NCI-H1092 treated with DMSO at 0.1 percent for 48 hours (cell line): ENCODE measurements at places on chromosomes 1 and 21.

DNA sequence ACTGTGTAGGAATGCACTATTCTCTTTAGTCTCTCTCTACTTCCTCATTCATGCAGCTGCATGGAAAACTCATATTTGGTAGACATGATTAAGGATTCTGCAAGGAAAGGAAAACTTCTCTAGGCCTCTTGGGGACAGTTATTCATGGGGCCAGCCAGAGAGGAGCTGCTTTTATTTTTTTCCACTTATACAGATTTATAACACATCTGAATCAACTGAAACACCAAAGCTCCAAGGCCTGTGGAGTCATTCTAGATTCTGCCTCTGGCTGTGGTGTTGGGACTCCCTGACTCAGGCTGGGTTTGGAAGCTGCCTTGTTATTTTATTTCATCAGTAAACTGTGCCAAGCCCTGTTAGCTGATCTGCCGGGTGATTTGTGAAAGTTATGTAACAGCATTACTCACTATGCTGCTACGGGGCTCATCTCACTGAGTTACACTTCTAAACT is 83.9 kb upstream of the EDEM3 start:
- no peak for DNase-seq

- DNase-seq, result no peak
Observed at GRCh38 chr1:6035719-6036118, 10.0 kb upstream of the KCNAB2 start.

DNA sequence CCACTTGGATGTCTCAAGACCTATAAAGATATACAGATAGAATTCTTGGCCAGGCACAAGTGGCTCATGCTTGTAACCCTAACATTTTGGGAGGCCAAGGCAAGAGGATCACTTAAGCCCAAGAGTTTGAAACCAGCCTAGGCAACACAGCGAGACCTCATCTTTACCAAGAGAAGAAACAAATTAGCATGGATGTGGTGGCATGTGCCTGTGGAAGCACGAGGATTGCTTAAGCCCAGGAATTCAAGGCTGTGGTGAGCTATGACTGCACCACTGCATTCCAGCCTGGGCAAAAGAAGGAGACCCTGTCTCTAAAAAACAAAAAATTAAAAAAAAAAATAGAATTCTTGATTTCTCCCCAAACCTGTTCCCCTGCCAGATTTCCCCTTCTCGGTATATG is 8.3 kb downstream of the ASAP3 start:
- no peak for DNase-seq

DNA sequence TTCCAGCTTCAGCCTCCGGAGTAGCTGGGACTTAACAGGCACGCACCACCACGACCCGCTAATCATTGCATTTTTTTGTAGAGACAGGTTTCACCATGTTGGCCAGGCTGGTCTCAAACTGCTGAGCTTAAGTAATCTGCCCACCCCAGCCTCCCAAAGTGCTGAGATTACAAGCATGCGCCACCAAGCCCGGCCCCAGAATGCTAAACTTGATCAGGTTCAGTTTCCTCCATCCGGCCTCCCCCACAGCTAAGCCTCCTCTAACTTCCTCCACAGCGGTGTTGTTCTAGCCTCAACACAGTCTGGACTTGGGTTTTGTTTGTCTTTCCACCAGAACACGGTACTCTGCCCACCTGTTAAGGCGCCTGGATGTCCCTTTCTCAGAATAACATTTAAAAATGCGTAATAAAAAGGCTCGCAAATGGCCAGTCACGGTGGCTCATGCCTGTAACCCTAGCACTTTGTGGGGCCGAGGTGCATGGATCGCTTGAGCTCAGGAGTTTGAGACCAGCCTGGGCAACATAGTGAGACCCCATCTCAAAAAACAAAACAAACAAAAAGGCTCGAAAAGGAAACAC is 2.4 kb downstream of the PARP1 start:
- no peak for DNase-seq

- DNase-seq, result no peak
Observed at GRCh38 chr1:97919585-97920261, 1.1 kb downstream of the DPYD start.

- DNase-seq, result no peak
Observed at GRCh38 chr1:192817246-192817645, 8.4 kb downstream of the RGS2 start.

DNA sequence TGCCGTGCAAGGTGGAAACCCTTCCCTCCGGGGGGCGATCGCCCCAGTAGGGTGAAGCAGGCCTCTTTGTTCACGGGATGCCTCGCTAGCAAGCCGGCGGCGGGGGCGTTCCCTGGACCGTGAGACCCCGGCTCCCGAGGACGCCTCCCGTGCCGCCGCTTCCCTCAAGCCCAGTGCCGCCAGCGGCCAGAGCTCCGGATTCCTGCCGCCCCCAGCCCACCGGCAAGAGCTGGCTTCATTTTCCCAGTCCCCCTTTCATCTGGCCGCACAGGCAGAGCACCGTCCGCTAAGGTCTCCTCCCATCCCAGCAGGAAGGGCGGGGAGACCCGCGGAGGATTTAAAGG is 16.3 kb downstream of the IER5 start:
- peak; percentile 75 for DNase-seq

DNA sequence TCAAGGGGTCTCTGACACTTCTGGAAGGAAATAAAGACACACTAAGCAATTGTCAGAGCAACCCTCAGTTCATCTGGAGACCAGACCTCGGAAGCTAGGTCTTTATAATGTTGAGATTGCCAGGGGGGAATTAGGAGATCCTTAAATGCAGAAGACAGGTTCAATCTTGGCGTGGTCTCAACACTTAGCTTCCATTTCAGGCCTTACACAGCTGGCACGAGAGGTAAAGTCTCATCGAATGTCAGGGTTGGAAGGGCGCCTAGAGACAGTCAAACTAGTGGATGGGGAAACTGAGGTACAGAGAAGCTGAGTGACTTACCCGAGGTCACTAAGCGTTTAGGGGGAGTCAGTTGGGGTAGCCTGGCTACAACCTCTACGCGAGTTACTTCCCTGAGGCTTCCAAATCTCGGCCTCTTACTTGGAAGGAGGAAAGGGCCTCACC is 562 bp upstream of the EPB41 start:
- no peak for DNase-seq

- no peak for DNase-seq
Observed at GRCh38 chr1:177287994-177288393, 117.2 kb downstream of the BRINP2 start.

- no peak for DNase-seq
Observed at GRCh38 chr1:162670928-162671663, 38.8 kb downstream of the DDR2 start.

GRCh38 chr1:31762726-31763670 is 1.1 kb downstream of the ADGRB2 start:
- peak; percentile 72 for DNase-seq

DNA sequence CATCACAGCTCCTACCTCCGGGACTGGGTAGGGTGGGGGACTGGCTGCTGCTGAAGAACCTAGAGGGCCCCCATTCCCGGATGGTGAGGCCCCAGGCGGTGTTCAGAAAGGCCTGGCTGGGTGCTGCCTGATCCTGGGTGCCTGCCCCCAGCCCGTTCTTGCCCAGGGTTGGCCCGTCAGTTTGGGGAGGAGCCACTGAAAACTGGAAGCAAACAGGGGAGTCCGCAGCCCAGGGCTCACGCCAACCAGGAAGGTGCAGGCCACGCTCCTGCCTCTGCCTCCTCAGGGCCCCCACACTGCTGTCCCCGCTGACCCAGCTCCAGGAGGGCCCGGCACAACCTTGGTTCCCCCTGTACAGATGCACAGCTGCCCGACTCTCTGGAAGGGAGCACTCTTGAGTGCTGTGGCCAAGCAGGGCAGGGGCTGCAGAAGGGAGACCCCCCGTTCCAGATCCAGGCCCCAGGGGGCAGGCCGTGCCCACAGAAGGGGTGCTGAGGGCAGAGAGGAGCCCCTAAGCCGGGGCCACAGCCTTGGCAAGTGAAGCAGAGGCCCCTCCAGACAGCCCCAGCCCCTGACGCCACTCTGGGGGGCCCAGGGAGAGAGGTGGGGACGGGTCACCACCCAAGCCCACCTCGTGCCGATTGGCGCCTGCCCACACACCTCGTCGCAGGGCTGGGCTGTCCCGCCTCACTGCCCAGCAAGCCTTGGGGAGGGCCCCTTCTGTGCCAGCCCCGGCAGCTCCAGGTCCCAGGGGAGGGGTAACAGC is 5.5 kb downstream of the C1QTNF12 start:
- no peak for DNase-seq

GRCh38 chr1:107727866-107728265 is 237.1 kb downstream of the VAV3 start:
- no peak for DNase-seq
